ENCODE measurements at places on chromosomes 12 and 14. TPM values are rescaled to one million over a fixed set of nuclear protein-coding genes. Genes with fewer than 3 reads are reported as not detected.

The GALNT8 gene
- 0.13 TPM for total RNA-seq

GRCh38 chr14:105817971-105818711 is 291.8 kb downstream of the TMEM121 start:
- no peak for DNase-seq

- no peak for DNase-seq
Observed at GRCh38 chr12:19036673-19037357, 92.7 kb upstream of the PLEKHA5 start.

DNA sequence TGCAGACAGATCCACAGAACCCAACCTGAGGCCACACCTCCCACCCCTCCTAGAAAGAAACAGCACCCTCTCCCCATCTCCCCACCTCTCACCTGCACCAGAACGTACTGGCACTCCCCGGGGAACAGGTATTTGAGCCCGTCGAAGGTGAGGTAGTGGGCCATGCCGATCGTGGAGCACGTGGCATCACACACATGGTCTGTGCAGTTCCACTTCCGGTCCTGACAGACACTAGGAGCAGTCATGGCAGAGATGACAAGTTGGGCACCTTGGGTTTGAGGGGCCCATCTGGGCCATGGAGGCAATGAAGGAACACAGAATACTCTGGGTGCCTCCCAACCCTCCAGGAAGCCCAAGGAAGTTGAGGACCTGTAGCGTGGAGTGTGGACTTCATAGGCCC is 89.5 kb upstream of the ANO2 start:
- no peak for DNase-seq

DNA sequence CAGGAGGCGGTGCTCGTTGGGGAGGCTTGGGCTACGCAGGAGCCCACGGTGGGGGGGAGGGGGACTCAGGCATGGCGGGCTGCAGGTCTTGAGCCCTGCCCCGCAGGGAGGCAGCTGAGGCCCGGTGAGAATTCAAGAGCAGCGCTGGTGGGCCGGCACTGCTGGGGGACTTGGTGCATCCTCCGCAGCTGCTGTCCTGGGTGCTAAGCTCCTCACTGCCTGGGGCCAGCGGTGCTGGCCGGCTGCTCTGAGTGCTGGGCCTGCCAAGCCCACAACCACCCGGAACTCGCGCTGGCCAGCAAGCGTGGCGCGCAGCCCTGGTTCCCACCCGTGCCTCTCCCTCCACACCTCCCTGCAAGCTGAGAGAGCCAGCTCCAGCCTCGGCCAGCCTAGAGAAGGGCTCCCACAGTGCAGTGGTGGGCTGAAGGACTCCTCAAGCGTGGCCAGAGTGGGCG is 3.2 kb downstream of the METTL25 start:
- DNase-seq, result no peak

- no peak for DNase-seq
Observed at GRCh38 chr14:61374284-61374683, 52.9 kb downstream of the PRKCH start.

GRCh38 chr14:30873308-30874119 is 845 bp upstream of the COCH start:
- DNase-seq, result no peak

DNA sequence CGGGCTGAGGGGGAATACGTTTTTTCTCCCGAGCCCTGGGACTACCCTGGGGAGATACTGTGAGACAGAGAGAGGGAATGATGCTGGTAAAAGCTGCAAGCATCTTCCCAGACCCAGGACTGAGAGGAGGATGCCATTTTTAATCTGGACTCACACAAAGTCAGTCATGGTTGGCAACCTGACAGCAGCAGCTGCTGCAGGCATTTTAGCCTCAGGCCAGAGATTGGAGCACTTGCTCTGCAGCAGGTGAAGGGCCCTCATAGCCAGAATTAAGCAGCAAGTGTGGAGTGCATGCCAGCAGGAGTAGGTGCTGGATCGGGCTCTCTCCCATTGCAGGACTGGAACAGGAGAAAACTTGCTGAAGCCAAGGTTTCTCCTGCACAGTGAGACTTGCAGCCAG is 361.1 kb upstream of the CLEC14A start:
- DNase-seq, result no peak

Measured in dermis microvascular lymphatic vessel endothelial cell (primary cell).